CD4-positive, alpha-beta T cell treated with Interferon alpha-2 for 1 hour (primary cell): ENCODE measurements at places on chromosomes 6 and 20.
A peak's percentile ranks its signal among the peaks of the same experiment; 100 is the strongest.

DNA sequence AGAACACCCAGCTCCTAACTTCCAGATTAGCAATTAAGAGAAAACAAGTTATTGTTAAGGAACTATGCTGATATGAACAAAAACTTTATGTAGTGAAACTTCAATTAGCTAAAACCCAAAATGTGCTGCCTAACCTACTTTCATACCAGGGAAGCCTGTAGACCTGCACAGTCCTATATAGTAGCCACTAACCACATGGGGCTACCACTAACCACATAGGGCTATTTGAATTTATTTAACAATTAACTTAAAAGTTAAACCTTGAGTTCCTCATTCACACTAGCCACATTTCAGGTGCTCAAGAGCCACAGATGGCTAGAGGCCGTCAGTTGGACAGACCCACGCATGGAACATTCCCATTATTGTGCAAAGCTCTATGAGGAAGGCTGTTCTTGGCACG, 72.4 kb upstream of the LAMP5 start:
- DNase-seq = no peak

DNA sequence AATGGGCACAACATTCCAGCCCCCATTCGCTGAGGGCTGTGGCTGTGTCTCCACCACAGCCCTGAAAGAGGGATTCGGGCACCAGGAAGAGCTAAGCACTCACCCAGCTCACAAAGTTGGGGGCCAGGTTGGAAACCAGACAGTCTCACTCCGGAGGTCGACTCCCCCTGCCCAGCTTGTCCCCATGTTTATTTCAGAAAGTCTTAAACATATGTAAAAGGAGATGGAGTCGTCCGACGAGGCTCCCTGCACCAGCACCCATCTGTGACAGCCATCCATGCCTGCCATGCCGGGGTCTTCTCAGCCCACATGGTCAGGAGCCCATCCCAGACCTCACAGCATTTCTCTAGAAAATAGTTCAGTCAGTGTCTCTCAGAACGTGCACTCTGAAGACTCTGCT, 63.6 kb upstream of the STX16 start:
- no peak for DNase-seq

GRCh38 chr6:170040115-170040500, 250.8 kb downstream of the DLL1 start:
- DNase-seq = no peak

GRCh38 chr6:32108094-32108627, 977 bp downstream of the TNXB start:
- no peak for DNase-seq

- DNase-seq = no peak
These were observed 1.6 kb upstream of the LY86 start for GRCh38 chr6:6586671-6587526.

DNA sequence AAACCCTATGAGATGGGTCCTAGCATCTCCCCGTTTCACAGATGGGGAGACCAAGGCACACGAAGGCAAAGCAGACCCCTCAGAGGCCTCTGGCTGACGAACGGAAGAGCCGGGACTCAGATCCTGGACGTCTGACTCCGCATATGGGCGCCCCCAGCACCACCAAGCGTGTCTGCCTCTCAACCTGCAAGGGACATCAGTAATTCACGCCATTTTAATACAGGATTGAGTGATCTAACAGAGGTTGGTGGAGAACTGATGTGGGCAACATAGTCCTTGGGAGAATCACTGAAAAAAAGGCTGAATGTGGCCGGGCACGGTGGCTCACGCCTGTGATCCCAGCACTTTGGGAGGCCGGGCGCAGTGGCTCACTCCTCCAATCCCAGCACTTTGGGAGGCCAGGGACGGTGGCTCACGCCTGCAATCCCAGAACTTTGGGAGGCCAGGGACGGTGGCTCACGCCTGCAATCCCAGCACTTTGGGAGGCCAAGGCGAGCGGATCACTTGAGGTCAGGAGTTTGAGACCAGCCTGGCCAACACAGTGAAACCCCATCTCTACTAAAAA, 206.6 kb downstream of the DLL1 start:
- no peak for DNase-seq

DNA sequence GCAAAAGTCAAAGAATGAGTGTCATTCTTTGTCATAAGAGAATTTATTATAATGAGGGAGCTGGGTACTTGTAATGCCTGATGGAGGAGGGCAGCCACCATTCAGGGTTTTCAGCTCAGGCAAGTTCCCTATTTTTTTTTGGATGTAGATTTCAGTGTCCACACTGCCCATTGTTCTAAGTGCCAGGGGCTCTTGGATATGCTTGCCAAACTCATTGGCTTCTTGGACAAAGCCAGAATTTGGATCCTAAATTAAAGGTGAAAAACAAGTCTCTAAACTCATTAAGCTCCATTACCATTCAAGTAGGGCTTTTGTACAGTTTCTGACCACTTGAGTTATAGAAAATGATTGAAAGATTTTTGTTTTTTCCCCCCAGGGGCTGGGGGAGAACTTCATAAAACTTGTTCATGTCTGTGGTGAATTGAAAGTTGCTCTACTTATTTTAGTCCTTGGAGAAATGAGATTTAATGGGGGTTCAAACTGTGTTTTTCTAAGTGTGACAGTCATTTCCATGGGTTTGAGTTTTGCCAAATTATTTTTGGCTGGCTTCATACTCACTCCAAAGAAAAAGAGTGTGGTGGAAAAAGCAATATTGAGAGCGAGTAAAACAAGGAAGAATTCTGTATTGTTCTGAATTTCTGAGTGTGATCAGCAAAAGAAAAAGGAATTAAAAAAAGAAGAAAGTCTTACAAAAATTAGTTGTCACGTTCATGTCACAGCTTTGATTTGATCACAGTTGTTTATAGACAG, 46.0 kb downstream of the TIAM2 start:
- DNase-seq = no peak

- DNase-seq = no peak
These were observed 456.9 kb upstream of the JAG1 start for GRCh38 chr20:11130554-11131166.

GRCh38 chr6:25178336-25179035, 100.7 kb upstream of the CARMIL1 start:
- DNase-seq = no peak

- no peak for DNase-seq
These were observed 270.4 kb upstream of the PLCB4 start for GRCh38 chr20:8798505-8798904.

DNA sequence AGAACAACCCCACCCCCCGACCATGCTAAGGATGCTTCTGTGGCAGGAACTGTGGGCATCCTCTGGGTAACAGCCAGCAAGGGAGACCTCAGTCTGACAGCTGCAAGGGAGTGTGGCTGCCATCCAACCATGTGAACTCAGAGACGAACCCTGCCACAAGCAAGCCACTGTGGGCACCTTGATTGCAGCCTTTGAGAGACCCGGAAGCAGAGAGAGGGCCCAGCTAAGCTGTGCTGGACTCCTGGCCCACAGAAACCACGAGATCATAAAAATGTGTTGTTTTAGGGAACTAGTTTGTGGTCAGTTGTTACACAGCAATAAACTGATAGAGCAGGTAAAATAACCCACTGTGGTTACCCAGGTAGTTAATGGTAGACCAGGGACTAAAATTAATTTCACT, 414.6 kb downstream of the CDH26 start:
- no peak for DNase-seq

DNA sequence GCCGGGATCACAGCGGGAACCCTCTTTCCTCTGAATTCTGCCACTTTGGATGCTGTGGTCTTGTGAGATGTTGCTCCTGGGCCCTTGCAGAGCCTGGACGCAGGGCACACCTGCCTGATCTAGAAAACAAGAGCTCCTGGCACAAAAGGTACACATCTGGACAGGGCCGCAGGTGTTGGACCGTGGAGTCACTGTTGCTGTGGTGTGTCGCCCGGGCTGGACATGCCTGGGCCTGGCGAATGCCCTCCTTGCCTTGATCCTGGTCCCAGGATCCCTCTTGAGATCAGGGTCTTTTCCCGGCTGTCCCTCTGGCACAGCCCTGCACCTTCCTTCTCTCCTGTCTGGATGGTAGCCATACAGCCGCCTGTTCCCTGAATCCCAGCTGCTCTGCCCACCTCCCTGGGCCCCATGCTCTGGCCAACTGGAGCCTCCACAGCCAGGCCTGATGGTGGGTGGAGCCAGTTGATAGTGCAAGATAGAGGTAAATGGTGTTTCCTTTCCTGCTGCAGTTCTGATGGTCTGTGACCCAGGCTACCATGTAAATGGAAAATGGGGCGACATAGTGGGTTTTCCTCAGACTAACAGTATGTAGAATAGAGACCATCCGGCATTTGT, 5.0 kb downstream of the FOXP4 start:
- DNase-seq = no peak

DNA sequence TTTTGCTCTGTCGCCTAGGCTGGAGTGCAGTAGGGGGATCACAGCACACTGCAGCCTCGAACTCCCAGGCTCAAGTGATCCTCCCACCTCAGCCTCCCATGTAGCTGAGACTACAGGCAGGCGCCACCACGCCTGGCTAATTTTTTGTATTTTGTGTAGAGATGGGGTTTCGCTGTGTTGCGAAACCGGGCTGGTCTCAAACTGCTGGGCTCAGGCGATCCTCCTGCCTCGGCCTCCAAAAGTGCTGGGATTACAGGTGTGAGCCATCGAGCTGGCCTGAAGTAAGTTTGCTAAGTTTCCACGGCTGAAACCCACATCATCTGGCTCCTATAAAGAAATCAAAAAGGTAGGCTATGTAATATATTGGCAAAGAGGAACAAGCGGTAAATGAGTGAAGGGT, 1.4 kb upstream of the MYLIP start:
- DNase-seq = no peak

DNA sequence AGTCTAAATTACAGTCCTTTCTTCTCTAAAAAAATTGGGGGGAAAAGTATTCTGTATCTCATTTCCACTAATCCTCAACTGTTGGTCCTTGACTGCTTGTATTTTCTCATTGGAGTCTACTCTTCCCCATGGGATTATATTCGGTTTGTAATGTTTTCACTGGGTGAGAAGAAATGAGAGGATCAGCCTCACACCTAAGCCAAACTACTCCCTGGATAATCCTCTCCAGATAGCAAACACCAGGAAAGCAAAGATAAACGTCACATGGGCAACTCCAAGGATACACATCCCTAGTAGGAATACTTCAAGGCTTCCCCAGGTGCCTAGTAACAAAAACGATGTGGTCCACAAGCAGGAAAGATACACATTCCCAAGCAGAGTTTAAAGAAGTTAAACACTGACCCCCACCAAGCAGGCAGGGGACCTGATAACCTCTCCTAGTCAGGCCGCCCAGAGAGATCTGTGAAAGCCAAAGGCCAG, 53.9 kb upstream of the SOX4 start:
- no peak for DNase-seq

DNA sequence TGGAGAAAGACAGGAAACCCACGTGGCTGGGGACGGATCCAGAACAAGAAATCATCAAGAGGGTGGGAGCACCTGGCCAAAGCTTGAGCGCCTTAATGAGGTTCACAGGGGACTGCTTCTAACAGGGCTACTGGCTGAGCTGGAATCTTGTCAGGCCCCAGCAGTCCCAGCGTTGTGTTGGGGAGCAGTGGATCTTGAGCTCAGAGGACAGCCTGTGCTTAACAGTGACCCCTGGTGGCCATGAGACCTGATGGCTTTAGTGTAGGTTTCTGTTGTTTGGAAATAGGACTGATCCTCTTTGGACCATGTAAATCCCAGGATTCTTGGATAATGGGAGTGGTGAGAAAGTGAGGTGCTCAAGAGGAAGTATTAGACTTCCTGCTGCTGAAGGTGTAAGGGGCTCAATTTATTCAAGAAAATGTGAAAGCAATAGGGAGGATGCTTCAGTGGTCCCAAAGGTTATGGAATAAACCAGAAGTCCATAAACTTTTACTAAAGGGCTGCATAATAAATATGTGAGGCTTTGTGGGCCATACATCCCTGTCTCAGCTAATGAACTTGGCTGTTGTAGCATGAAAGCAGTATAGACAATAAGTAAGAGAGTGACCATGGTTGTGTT, 216.2 kb downstream of the NFATC2 start:
- no peak for DNase-seq

GRCh38 chr6:113169484-113169883, 687.7 kb upstream of the MARCKS start:
- no peak for DNase-seq

DNA sequence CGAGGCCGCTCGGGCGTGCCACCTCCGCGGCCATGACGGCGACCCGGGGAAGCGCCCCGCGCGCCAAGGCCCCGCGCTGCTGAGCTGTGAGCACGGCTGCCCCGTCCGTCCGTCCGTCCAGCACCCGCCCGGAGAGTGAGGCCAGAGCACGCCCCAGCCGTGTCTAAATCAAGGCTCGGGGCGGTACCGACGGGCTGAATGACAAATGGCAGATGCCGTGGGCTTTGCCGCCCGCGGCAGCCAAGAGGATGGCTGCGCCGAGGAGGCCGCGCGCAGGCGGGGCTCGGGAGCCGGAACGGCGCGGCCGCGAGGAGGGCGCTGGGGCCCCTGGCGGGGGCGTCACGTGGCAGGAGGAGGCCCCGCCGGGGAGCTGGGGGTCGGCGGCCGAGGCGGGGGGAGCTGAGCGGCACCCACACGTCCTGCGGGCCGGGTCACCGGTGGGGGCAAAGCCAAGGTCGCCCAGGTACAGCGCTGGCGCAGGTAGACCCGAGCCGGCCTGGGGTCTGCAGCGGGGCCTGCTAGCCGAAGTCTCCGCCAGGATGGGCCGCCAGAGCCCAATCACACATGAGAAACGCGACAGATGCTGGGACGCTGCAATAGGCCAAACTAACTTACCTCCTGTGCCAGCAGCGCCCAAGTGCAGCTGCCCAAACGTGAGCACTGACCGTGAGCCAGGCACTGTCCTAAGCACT, at the start of gene PLAGL1:
PLAGL1 (minus strand) TSS at position 140 of the 692 bp plus-strand sequence. CDS start 60,123 bp downstream, outside the sequence.
- peak; percentile 12 for DNase-seq

GRCh38 chr20:5270603-5271002, 46.2 kb downstream of the PROKR2 start:
- DNase-seq = no peak

DNA sequence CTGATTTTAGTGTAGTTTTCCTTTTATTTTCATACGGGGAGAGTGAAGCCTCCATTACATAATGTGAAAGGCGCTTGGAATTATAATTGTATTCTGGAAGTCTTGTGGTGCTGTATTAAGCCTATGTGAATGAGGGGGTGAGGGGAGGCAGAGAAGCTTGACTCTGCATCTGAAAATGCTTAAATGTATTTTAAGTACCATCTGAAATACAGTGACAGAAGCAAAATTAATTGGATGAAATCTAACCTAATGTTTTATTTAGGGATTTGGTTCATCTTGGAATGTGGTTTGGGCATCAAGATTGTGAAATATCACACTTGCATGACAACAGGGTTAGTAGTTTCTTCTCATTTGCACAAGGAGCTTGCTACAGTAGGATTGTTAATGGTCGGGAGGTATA, 41.2 kb downstream of the TMEM200A start:
- DNase-seq = no peak
